Activated CD8-positive, alpha-beta memory T cell treated with anti-CD3 and anti-CD28 coated beads for 1 hour (primary cell): ENCODE measurements at places on chromosomes 6 and 20.

- no peak for DNase-seq
These were observed 7.3 kb downstream of the TFAP2D start for GRCh38 chr6:50720623-50721022.

DNA sequence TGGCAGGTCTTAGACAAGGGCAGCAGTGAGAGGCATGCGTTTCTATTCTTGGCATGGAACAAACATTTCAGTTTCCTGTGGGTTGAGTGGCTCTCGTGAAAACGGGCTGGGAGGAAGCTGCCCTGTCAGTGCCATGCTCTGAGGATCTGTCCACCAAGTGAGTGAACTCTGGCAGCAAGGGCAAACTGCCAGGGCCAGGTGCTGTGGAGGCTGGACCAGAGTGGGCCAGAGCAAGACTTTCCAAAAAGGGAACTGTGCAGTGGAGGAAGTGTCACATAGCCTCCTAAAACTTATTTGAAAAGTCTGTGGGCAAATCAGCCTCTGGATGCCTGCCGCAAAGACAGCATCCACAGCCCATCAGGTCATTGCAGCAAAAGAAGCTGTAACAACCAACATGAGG lies 44.2 kb upstream of the TAB2 start:
- no peak for DNase-seq

DNA sequence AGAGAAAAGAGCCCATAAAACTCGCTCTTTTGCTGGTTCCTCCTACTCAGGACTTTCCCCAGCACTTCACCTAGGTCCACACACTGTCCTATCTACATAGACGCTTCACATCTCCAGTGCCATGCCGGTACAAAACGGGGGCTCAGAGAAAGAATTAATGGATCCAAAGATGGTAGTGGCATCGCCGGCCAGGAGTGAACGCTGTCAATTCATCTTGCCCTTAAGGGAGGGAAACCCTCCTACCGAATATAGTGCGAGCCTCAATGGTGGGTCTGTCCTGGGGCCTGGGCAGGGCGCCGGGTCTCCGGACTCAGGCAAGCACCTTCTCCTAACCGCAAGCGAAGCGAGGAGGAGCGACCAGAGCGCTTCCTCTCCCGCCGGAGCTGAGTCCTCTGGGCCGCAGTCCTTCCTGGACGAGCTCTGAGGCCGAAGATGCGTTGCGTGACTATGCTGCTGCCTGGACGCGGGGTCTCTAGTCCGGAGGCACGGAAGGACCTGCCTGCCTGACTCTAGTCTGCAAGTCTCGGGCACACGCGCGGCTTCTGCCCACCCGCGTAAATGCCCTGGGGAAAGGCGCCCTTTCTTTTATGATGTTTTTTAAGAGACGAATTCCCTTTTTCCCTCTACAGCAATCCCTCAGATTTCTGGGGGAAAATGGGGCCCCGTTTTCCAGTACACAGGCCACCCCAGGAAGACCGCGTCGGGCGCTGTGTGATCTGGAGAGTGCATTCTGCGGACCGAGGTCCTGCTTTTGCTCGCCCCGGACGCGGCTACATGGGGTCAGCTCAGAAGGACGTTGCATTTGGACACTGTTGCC lies 100.1 kb upstream of the PRDM1 start:
- no peak for DNase-seq

- no peak for DNase-seq
These were observed 54.6 kb upstream of the POLR1H start for GRCh38 chr6:30006170-30007131.

DNA sequence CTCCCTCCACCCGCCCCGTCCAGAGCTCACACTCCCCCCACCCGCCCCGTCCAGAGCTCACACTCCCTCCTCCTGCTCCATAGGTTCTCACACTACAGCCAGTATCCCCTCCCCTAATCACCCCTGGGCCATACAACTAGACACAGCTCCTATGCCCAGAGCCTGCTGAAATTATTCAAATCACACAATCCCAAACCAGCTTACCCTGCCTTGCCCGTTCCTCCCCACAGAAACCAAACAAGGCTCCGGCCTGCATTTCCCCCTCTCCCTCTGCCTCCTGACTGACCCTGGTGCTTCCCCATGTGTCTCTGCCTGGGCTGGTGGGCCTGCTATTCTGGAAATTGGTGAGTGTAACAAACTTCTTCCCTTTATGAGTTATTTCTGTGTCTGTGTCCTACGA lies 18.6 kb downstream of the SLC2A4RG start:
- DNase-seq: no peak

- DNase-seq: no peak
These were observed 124.4 kb downstream of the TRMT11 start for GRCh38 chr6:126110512-126111270.

DNA sequence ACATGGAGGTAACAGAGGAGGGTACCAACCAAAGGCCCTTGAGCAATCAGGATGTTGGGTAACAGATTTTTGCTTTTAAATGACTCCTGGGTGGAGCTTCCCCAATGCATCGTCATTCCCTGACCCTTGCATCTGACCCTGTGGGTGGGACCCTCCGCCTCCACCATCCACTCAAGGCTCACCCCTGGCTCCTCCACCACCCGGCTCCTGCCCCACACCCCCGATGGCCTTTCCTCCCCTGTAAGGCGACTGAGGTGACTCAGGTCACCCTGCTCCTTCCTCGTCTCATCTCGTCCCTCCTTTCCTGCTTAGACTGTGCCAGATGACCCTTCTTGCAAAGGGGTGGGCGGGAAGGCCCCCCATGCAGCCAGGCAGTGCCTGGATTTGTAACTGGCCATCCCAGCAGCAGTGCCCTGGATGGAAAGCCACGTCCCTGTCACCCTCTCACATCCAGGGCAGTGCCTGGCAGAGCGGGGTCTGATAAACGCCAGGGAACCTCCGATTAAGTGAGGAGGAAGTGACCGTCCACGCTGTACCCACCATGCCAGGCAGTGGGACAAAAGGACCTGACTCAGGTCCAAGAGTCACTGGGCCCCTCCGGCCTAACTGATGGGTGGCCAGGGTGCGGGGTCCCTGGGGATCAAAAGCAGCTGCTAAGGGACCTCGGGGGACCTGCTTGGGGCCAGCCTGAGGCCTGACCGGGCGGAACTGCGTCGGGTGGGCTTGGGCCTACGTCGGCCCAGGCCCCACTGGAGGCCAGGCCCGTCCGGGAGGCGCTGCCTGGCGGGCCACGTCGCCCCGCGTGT lies 624 bp upstream of the NPEPL1 start:
- no peak for DNase-seq

DNA sequence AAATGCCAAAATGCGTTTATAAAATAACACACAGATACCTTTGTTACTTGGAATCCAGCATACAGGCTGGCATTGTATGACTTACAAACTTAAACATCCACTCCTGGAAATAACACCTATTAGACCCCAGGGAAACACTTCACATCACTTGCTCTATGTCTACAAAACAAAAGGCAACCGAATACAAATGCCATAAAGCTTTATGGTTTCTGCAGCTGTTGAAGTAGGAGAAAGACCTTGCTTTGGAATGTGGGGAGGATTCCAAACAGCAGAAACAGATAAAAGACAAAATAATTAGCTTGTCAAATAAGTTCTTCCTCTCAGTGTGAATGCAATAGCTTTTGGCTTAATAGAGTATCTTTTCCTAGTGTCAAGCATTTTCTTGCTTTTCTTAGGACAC lies 9.8 kb upstream of the AMD1 start:
- DNase-seq: no peak

DNA sequence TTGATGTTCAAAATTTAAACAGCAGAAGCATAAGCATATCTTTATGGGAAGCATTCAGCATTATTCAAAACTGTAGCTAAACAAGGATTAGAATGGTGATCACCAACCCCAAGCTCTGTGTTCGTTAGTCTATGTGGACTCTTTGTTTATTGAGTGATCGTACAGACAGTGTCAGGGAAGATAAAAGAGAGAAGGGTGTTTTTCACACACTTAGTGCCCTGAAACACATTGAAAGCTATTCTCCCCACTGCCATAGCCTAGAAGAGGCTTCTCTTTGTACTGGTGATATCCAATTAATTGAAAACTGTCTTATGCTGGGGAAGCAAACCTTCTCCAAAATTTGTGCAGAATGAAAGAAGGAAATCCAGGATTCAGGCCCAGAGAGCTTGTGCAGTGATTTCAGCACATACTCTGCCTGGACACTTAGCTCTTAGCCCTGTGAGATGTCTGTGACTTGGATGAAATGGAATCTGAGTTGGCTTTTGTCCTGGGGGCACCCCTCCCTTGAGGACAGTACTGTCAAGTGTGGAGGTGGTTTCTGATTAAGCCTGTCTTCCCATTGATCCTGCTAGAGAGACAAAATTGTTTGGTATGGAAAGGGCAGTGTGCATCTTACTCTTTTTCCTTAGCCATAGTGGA lies 125.7 kb upstream of the MTHFD1L start:
- no peak for DNase-seq

GRCh38 chr20:51091406-51092195 lies 68.7 kb upstream of the KCNG1 start:
- no peak for DNase-seq

GRCh38 chr20:63404129-63405085 lies 43.3 kb upstream of the CHRNA4 start:
- DNase-seq: no peak

DNA sequence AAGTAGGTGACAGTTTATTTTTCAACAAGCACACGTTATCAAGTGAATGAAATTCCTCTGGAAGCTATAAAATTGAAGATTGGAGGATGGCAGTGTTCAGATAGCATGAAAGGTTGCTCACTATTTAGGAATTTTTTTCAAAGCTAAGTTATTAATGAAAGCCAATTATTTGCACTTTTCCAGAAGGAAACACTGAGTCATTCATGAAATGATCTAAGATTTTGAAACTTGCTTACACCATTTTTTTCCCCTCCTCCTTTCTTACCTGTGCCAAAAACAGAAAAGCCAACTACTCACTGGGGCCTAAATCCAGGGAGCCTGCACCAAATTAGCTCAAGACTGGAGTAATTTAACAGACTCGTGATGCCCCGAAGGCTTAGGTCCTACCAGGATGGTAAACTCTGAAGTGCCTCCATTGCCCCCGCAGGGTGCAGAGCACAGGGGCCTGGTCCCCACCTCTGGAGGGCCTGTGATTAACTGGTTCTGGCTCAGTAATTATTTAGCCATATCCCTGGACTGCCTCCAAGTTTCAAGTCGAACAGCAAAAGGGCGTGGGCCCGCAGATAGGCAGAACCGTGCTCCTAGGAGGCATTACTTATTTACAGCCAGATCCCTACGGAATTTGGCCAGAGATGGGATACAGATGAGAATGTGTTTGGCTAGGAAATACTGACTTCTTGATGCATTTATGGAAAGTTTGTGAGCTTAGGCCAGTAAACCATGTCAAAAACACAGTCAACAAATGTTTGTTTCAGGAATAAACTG lies 28.0 kb upstream of the ZNF217 start:
- DNase-seq: no peak

GRCh38 chr6:168834801-168835200 lies 393.8 kb downstream of the SMOC2 start:
- DNase-seq: no peak

DNA sequence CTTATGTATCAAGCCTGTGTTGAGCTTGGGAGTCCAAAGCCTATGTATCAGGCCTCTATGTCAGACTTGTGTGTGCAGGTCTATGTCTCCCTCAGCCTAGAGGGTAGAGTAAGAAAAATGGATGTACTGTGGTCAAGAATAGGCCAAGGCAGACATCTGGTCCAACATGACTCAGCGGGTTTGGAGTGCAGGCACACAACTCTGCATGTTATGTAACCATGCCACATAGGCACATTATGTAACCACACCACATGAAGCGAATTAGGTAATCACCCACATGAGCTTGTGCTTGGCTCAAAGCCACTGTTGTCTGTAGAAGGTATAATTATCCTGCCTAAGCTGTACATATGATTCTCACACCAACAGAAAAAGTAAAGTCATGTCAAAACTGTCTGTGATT lies 1190.5 kb upstream of the EYS start:
- no peak for DNase-seq

GRCh38 chr6:42419490-42420280 lies 32.0 kb downstream of the TRERF1 start:
- DNase-seq: no peak

DNA sequence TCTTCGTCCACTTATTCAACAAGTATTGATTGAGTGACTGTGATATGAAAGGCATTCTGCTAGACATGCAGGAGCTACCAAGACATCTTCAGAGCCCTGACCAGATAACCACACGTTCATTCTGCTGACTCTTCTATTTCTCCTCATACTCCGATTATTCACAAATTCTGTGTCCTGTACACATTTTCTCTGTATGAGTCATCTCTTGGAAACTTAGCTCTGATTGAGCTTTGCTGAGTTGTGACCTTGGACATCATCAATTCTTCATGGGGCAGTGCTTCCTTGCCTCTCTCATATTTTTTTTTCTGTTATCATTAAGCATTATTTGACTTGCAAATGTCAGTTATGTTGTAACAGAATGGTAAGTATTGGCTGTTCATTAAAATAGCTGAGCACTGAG lies 351.6 kb upstream of the CNR1 start:
- no peak for DNase-seq

DNA sequence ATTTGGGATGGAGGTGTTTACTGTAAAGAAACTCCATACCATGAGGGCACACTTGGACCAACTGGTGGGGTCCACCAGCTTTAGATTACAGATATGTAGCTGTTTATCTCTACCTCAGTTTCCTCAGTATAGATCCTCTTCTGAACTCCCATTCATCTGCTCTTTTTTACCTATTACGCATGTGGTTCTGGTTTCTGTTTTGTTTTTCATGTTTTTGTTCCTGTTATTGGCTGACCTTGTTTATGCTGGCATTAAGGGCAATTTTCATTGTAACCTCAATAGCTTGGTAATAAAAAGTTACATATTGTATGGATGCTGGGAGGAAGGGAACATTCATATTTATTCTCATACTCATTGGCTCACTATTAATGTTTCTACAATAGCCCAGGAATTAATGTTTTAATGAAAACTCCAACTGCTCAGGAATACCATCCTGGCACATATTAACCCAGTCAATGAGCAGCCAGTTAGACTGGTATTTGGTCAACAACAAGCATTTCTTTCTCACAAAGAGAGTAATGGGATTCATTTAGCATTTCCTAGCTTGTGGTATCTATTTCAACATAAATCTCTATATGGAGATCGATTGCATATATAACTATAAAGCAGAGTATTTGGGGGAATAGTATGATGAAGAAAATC lies 83.8 kb upstream of the FAM184A start:
- DNase-seq: no peak

DNA sequence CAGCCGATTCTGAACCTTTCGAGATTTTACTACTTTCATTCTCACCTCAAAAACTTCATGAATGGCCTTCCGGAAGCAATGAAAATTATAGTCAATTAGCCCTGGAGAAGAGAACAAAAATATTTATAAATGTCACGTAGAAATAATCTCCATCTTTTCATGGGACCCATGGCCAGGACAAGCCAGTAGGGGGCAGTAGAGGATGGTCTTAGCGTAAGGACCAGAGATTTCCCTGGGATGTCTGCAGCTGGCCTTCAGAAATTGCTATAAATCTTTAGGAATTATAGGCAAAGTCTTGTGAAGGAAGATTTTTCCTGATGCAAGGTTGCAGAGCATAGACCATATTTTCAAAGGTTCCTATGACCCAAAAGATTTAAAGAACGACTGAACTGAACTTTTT lies 15.6 kb upstream of the UBE2J1 start:
- DNase-seq: no peak

- DNase-seq: no peak
These were observed 27.6 kb downstream of the CNKSR3 start for GRCh38 chr6:154482858-154483257.
